ENCODE measurements at places on chromosomes 2 and 18. TPM values are rescaled to one million over a fixed set of nuclear protein-coding genes. Genes with fewer than 3 reads are reported as not detected.

- DNase-seq, result no peak
Measured at GRCh38 chr2:145287736-145288135, 767.8 kb upstream of the ZEB2 start.

GRCh38 chr2:86079981-86080911 is 25.4 kb downstream of the POLR1A start:
- peak; percentile 56 for DNase-seq

GRCh38 chr2:59588286-59588685 is 965.2 kb downstream of the BCL11A start:
- no peak for DNase-seq

DNA sequence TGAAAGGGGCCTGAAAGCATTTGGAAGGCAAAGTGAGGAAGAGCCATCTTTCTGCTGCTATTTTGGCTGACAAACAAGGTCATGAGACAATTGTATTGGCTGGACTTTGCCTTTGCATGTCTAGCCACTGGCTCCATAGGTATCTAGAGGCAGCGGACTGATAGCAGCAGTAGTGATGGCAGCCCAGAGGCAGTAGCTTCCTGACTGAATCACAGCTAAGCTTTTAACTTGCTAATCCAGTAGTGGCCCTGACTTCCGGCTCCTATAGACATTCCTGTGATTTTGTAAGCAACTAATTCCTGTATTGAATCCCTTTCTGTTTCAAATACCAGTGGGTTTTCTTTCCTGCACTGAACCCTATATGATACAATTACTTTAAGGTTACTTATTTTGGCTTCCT is 69.8 kb upstream of the PDE1A start:
- no peak for DNase-seq

- no peak for DNase-seq
Measured at GRCh38 chr2:200422532-200423261, 87.2 kb downstream of the KCTD18 start.

DNA sequence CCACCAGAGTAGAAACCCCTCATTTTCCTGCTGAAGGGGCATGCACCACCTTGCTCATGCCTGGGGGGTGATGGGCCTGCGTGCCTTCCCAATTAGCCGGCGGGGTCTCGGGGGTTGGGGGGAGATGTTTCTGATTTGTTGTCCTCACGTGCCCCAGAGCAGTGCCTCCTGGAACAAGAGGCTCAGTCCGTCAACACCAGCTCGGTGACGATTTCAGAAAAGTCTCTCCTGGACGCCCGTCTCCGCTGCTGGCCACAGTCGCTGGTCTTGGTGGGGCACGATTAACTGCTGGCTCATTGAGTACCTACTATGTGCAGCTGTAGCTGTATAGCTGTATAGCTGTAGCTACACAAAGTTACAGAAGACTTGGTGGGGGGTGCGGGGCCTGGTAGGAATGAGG is 4.4 kb downstream of the ACKR3 start:
- DNase-seq, result no peak

DNA sequence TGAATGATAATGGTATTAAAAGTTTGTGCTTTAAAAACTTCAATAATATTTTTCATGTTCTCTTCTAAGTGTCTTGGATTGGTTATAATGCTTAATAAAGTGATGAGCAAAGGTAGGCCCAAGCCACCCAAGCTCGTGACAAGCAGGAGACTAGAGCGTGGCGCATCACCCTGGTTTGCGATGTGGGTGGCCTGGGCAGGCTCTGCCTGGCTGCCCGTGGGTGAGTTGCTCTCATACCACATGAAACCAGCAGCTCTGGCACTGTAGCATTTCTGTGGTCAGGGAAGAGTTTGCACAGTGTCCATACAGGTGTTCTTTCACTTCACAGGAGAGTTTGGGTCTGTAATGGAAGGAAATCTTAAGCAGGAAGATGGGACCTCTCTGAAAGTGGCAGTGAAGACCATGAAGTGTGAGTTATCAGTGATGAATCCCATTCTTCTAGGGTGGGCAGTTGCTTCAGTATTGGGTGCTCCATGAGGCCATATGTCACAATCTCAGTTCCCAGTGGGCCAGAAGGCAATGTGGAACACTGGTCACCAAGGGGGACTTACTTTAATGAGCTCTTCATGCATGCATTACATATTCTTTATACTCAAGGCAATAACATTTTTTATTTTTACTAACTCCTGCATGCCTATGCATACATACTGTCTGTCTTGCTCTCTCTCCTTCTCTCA is 51.4 kb upstream of the TMEM87B start:
- no peak for DNase-seq

- no peak for DNase-seq
Measured at GRCh38 chr2:104078431-104079157, 775.3 kb upstream of the POU3F3 start.

- no peak for DNase-seq
Measured at GRCh38 chr18:23798249-23798648, 109.0 kb downstream of the LAMA3 start.

- no peak for DNase-seq
Measured at GRCh38 chr2:238856713-238857567, 9.1 kb downstream of the TWIST2 start.

GRCh38 chr2:70084973-70085710 is 2.1 kb upstream of the PCBP1 start:
- DNase-seq, result no peak

DNA sequence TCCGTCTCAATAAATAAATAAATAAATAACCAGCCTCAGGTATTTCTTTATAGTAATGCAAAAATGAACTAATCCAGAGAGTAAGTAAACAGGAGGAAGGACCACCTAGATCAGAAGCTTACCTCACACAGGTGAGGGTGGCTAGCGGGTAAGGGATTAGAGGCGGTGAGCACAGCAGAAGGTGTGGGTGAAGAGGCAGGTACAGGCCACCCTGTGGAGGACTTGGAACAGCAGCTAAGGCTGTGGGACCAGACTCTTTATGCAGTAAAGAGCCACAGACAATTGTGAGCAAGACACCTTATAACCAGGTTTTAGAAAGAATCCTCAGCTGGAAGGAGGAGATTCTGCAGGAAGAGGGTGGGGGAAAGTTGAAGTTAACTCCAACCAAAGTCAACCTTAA is 34.2 kb upstream of the TTR start:
- no peak for DNase-seq

DNA sequence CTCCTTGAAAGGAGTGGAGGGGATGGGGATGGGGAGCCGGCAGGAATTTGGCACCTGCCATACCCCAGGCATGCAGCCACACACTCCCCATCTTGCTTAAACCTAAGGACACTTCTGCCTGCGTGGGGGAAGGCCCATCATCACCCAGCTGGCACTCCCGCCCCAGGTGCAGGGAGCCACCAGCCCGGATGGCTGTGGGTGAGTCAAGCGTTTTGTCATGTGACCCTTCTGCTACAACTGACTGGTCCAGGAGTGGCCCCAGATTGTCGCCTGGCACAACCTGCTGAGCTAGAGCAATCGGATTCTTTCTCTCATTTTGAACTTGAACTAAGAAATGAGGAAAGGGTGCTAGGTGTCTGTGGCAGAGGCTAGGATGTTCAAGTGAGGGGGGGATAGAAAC is 61.3 kb downstream of the TSN start:
- DNase-seq, result no peak

GRCh38 chr2:119158563-119159347 is at the start of gene C1QL2:
TSS of gene C1QL2 (minus strand) at chr2:119158751. CDS start at chr2:119158269, 482 bp downstream.
- DNase-seq, result peak; percentile 31

DNA sequence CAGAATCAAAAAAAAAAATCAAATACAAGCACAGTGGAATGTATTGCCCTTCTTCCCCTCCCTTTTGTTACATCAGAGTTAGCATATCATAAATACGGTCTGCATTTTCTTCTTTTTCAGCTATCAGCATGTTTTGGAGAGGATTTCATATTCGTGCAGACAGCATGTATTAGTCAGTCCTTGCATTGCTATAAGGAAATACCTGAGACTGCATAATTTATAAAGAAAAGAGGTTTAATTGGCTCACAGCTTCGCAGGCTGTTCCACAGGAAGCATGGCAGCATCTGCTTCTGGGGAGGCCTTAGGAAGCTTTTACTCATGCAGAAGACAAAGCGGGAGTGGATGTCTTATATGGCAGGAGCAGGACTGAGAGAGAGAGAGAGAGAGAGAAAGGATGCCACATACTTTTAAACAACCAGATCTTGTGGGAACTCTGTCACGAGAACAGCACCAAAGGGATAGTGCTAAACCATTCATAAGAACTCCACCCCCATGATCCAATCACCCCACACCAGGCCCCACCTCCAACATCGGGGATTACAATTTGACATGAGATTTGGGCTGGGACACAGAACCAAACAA is 8.9 kb downstream of the IL1B start:
- no peak for DNase-seq

- DNase-seq, result no peak
Measured at GRCh38 chr18:55124078-55124763, 165.0 kb upstream of the CCDC68 start.

DNA sequence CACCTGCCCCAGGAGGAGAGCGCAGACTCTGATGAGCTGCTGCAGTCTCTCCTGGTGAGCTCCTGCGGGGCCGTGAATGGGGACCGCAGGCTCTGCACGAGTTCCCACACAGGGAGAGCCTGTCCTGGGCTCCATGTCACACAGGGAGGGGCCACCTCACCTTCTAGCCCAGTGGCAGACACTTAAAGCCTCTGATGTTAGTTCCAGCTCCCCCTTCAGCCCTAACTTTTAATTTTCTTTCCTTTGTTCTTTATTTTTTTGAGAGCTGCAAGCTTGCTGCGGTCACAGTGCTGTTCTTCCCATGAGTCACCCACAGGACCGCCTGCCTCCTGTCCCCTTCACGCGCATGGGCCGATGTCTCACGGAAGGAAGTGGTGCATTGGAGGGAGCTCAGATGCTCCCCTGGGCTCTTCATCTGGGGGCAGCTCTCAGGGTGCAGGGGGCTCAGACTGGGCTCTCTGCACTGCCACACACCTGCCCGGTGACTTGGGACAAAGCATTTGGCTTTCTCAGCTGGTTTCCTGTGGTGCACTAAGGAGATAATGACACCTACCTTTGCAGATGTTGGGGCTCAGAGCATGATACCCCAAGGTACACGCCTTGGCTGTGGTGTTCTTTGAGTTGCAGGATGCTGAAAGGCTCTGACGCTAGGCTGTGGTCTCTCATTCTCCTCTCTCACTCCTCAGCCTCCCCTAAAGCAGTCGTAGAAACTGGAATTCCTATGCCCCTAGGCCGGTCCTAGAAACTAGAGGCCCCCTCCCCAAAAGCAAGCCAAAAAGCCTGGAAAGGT is 37.2 kb upstream of the PXDN start:
- no peak for DNase-seq

DNA sequence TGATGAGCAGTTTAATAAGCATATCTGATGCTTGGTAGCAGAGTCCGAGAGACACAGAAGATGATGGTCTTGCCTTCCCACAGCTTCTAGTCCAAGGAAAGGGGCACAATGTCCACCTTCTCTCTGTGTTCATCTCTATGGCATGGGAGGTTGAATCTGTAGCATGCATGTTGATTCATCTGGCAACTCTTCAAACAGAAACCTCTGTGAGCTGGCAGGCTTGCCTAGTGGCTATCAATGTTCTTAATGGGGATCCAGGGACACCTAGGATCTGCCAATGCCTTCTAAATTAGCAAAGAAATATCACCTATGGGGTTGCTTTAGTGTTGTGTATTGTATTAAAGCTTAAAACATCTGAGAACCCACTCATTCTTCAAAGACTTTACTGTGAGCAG is 170.8 kb downstream of the INO80D start:
- DNase-seq, result no peak

GRCh38 chr2:26058390-26058789 is 24.5 kb downstream of the RAB10 start:
- no peak for DNase-seq

- no peak for DNase-seq
Measured at GRCh38 chr2:119198240-119198840, 25.3 kb upstream of the STEAP3 start.

DNA sequence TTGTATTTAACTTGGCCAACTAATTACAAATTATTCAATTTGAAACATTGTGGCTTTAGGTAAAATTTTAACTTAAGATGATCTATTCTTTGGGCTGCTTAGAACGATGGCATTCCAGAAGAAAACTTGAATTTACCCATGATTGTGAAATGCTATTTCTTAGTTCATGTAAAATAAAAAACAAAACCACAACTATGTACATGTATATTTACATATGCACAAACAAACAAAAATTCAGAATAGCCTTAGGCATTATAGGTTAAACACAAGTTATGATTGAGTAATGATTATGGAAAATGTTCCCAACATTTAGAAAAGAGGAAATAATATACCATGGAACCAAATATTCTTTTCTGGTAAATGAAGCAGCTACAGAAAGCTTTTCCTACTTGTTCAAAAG is 3.5 kb upstream of the SMCHD1 start:
- DNase-seq, result no peak

GRCh38 chr2:231655894-231656293 is 52.4 kb upstream of the PTMA start:
- DNase-seq, result no peak

DNA sequence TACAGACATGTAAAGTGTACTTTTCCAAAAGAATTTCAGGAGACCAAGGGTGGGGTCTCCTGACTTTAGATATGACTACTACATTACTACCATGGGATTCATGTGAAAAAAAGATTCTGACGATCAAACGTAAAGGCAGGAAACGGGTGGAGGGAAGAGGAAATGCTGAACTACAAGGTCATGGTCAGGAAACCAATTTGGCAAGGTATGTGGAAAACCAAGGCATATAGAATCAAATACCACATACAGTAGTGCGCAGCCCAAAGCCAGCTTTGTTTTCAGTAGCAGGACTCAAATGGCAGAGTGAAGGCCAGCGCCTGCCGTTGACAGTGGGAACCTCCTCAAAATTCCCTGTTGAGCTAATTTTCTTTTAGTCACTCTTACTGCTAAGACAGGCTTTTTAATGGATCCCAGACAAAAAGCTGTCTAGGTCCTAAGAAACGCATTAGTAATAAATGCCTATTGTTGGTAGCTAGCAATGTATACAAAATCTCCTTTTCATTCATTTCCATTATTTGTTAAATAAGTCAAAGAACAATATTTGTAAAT is 57.6 kb upstream of the SERTAD2 start:
- no peak for DNase-seq

GRCh38 chr2:120398996-120399888 is 53.3 kb downstream of the INHBB start:
- peak; percentile 97 for DNase-seq

DNA sequence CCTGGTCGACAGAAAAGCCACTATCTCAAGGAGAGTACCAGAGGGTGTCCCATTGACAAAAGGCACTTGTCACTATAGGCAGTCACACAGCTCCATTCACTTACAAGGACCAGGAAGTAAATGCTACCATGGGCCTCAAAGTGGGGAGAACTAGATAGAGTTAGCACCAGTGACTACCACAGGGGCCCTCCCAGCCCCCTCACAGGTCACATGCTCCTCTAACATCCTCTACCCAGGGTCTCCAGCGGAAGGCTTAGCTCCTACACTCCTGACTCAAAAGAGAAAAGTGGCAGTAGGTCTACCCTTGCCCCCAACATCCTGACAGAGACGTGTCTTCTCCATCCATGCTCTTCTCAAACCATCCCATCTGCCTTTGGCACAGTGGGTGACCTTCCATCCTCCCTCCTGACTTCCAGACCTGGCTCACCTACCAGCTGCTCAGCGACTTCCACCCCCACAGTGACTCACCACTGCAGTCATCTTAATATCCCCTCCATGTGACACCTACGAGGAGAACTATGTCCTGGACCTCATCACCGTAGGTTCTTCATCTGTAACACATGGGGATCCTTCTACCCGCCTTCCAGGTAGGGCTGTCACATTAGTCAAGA is 5.6 kb upstream of the DNMT3A start:
- DNase-seq, result no peak

NT5C1B gene
- not detected for polyA plus RNA-seq

LYG2 gene
- polyA plus RNA-seq, result not detected

DNAH7 gene
- 0.49 TPM for polyA plus RNA-seq

OSBPL6 gene
- polyA plus RNA-seq, result 3.5 TPM

SERPINB10 gene
- not detected for polyA plus RNA-seq

LGALSL gene
- 10.8 TPM for polyA plus RNA-seq

ZNF396 gene
- polyA plus RNA-seq, result 0.94 TPM

TUBA4B gene
- polyA plus RNA-seq, result 0.55 TPM

All from A549 (cell line).